Cardiac atrium fibroblast (primary cell): ENCODE measurements at places on chromosomes 13 and 19. TPM values are rescaled to one million over a fixed set of nuclear protein-coding genes. Genes with fewer than 3 reads are reported as not detected.

Gene MARK4
- total RNA-seq, result 12.3 and 15.7 TPM in 2 replicates

Gene TLE6
- total RNA-seq, result 0.36 and 2.8 TPM in 2 replicates

Gene PSG7
- total RNA-seq, result 0.36 TPM in 1 of 2 replicates, not detected in the other

Gene LILRB4
- not detected in 2 replicates for total RNA-seq

Gene OCEL1
- 6.2 and 6.7 TPM in 2 replicates for total RNA-seq

Gene STAP2
- total RNA-seq, result 1.8 and 2.6 TPM in 2 replicates

Gene CYP2A7
- not detected in 2 replicates for total RNA-seq

Gene ERICH6B
- total RNA-seq, result not detected in 2 replicates

Gene PTPRH
- total RNA-seq, result 4.2 and 5.3 TPM in 2 replicates

Gene CLDND2
- total RNA-seq, result not detected in 2 replicates

Gene PIN1
- total RNA-seq, result 88.3 and 124 TPM in 2 replicates

Gene GGN
- 2.3 TPM in 1 of 2 replicates, not detected in the other for total RNA-seq

Gene PALM
- 50.1 and 56.9 TPM in 2 replicates for total RNA-seq

Gene DIAPH3
- total RNA-seq, result 4.9 and 10.5 TPM in 2 replicates

Gene ZNF227
- total RNA-seq, result 8.1 and 10.4 TPM in 2 replicates

Gene CAB39L
- total RNA-seq, result 4.9 and 5.8 TPM in 2 replicates

Gene CEACAM3
- not detected in 2 replicates for total RNA-seq

Gene TGDS
- 11.0 and 15.3 TPM in 2 replicates for total RNA-seq

Gene EBI3
- 0.18 and 3.4 TPM in 2 replicates for total RNA-seq

Gene AP1M2
- total RNA-seq, result not detected in 2 replicates

Gene ZNF728
- total RNA-seq, result not detected in 2 replicates

Gene APC2
- 0.16 TPM in 1 of 2 replicates, not detected in the other for total RNA-seq

Gene CNMD
- not detected in 2 replicates for total RNA-seq

Gene GPR183
- not detected in 2 replicates for total RNA-seq

Gene RTBDN
- total RNA-seq, result not detected in 2 replicates

Gene SHD
- total RNA-seq, result not detected in 2 replicates

Gene MRPS12
- 32.2 and 33.8 TPM in 2 replicates for total RNA-seq

Gene OR4F17
- total RNA-seq, result not detected in 2 replicates

Gene OLFM2
- 12.0 and 53.4 TPM in 2 replicates for total RNA-seq

Gene KIR2DL3
- not detected in 2 replicates for total RNA-seq

Gene IL11
- total RNA-seq, result 1.6 and 2.9 TPM in 2 replicates

Gene LILRA1
- not detected in 2 replicates for total RNA-seq

Gene LACC1
- total RNA-seq, result 6.5 and 16.4 TPM in 2 replicates

Gene SYNE4
- not detected in 2 replicates for total RNA-seq

Gene NOVA2
- 0.32 and 0.90 TPM in 2 replicates for total RNA-seq

Gene NOTCH3
- total RNA-seq, result 143 and 213 TPM in 2 replicates

Gene B9D2
- total RNA-seq, result 2.9 and 3.7 TPM in 2 replicates

Gene FPR1
- total RNA-seq, result 0.18 TPM in 1 of 2 replicates, not detected in the other

Gene SUGP2
- total RNA-seq, result 15.3 and 24.3 TPM in 2 replicates

Gene SMIM44
- total RNA-seq, result not detected in 2 replicates

Gene JSRP1
- total RNA-seq, result not detected in 2 replicates

Gene ZNF578
- 0.36 and 2.4 TPM in 2 replicates for total RNA-seq

Gene IFNL1
- not detected in 2 replicates for total RNA-seq

Gene MYPOP
- 1.6 and 2.1 TPM in 2 replicates for total RNA-seq

Gene ZNF682
- 0.97 and 1.6 TPM in 2 replicates for total RNA-seq

Gene ANO8
- total RNA-seq, result 0.97 and 2.5 TPM in 2 replicates

Gene AXL
- 141 and 148 TPM in 2 replicates for total RNA-seq

Gene RAB20
- total RNA-seq, result 14.6 and 30.5 TPM in 2 replicates

Gene ZNF333
- 9.2 and 9.4 TPM in 2 replicates for total RNA-seq

Gene ZNF546
- 2.4 and 3.8 TPM in 2 replicates for total RNA-seq

Gene FFAR2
- total RNA-seq, result not detected in 2 replicates

Gene NLRP5
- total RNA-seq, result not detected in 2 replicates

Gene KLK4
- total RNA-seq, result not detected in 2 replicates

Gene FGF9
- not detected in 2 replicates for total RNA-seq

Gene NKPD1
- total RNA-seq, result not detected in 2 replicates

Gene MAG
- total RNA-seq, result not detected in 2 replicates
